ENCODE measurements at places on chromosomes 4 and X.

- DNase-seq, result peak; percentile 3
Measured at GRCh38 chr4:145044341-145044740, 53.7 kb downstream of the ANAPC10 start.

DNA sequence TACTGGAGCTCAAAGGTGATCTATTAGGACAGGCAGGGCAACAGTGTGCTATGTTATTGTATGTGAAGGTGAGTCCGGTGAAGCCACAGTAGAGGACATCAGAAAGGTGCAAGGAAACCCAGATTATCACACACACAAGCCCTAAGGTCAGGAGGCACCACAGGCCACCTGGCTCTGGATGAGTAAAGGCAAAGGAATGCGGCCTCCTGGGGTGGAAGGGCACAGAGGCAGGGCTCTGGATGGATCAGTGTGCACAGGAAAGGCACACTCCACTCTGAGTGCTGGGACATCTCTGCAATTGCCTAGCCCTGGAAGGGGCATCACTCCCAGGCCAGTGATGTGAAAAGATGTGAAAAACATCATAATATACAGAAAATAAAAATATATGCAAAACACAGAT is 683.5 kb downstream of the TRIML1 start:
- no peak for DNase-seq

DNA sequence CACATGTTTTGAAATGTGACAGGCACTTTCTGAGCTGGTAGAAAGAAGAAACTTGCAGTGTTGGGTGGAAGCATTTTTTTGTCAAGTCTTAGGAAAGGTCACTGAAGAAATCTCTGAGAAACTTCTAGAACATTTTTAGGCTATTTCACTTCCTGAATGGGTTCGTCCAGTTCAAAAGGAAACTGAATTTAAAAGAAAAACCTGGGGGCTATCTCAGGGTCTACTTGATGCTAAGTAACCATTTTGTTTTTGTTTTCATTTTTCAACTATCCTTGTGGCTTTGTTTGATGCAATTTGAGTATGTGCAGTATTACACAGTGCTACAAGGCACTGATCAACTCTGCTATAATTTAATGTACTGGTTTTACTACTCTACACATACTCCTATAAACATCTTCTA is 34.0 kb upstream of the AMOT start:
- no peak for DNase-seq

DNA sequence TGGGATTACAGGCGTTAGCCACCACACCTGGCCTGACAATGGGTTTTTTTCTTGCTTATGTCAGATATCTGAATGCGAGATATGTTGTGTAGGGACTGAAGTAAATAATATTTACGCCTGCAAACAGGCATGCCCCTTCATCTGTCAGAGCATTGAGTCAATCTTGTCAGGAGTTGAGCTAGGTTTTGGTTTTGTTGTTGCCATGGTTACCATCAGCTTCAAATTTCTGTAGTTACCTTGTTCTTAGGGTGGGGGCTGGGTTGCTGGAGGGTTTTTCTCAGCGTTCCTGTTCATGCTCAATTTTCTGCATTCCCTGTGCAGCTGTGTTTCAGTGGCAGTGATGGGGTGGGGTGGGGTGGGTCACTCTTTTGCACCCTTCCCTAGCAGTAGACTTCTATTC is 14.5 kb downstream of the MRPL1 start:
- DNase-seq, result no peak

DNA sequence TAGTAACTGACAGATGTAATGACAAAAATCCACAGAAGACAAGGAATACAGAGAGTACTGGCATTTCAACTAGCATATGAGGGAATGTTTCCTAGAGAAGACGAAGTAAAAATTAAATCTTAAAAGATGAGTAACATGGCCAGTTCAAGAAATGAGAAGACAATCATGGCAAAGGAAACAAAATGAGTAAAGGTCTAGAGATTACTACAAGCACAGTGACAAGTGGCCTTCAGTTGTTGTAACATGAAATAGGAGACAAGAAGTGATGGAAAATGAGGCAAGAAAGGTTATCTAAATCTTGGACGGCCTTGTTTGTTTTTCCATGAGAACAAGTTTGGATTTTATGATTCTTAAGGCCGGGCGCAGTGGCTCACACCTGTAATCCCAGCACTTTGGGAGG is 81.0 kb downstream of the PPA2 start:
- no peak for DNase-seq

DNA sequence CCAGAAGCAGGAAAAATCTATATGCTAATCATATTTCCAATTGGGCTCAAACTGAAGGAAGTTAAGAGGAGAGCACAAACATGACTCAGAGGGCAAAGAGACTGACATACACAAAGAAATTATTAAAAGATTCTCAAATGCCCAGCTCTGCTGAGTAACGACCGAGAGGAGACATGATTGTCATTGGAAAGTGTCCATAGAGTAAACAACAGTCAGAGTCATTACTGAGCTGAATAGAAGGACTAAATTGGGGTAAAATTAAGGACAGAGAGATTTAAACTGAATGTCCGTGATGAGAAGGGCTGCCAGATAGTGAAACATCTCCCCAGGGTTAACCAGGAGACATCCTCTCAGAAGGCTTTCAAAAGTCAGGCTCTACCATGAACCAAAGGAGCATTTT is 111.2 kb upstream of the GALNT7 start:
- no peak for DNase-seq

DNA sequence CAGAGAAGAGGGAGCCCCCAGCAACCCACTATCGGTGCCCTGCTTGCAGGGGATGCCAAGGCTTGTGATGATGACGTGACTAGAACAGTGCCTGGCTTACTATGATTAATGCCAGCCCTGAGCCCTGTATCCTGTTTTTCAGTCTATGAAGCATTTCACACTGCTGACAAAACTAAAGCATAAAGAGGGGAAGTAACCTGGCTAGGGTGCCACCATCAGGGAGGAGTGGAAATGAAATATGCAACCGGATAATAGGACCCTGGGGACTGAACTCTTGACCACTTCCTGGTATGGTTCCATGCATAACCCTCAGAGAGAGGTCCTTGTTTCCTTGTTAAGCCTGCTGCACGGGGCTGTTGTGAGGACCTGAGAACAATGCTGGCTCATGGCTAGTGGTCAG is 50.3 kb downstream of the MED28 start:
- no peak for DNase-seq

- DNase-seq, result peak; percentile 25
Measured at GRCh38 chr4:147312376-147313046, 168.4 kb upstream of the EDNRA start.

GRCh38 chrX:145563159-145563558 is 254.5 kb upstream of the SLITRK2 start:
- DNase-seq, result no peak

DNA sequence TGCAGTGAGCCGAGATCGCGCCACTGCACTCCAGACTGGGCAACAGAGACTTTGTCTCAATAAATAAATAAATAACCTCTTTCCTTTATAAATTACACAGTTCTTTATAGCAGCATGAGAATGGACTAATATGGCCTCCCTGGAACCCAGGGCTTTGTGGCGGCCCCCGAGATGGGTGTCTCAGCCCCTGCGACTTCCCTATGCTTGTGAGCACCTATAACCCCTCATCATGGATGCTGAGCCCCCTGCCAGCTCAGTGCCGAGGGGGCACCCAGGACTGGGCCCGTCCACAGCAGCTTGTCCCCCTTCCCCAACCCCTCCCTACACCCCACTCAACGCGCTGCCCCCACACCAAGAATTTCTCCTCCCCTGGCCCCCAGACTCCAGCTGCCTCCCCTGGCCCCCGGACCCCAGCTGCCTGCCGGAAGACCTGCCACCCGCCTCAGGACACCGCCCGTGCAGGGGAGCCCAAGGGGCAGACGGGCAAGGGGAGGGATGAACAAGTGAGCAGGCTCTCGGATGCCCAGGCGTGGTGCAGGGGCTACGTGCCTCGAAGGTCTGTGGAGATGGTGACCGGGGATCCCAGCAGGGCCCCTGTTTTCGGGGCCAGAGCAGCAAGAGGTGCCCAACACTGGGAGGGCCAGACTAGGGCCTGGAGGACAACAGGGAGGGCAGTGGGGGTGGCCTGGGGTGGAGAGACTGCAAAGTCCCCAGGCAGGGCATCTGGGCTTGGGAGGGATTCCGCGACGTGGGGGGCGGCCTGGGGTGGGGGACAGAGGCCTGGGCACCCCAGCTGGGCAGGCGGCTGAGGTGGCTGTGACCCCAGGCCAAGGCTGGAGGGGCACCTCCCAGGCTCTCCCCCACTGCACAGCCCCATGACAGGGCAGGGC is 74.0 kb downstream of the FAM53A start:
- no peak for DNase-seq

GRCh38 chr4:83328521-83329187 is 6.0 kb downstream of the HPSE start:
- DNase-seq, result no peak

DNA sequence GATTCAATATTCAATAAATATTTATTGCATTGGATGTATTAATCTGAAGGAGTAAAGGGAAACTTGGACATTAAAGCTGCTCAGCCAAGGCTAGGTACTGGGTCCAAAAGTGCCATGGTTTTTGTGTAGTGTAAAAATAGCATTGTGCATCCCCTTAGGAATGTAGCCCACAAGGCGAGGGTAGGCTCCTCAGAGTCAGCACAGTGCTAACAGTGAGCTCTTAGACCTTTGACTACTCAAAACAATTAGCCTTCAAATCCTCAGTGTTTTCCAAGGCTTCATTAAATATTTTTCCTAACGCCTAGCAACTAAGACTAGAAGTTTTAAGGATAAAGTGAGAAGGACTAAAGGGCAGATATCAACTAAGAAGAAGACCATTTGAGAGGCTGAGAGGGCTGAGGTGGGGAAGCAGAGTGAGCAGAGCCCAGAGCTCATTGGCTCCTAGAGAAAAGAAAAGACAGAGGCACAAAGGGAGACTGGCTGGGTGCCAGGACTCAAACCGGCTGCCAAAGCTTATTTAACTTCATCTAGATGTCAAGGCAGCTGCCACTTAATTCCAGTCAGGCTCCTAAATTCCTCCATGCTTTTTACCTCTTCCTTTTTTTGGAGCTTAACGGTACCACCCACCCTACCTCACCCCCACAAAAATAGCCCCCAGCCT is 17.0 kb downstream of the PRKG2 start:
- no peak for DNase-seq

DNA sequence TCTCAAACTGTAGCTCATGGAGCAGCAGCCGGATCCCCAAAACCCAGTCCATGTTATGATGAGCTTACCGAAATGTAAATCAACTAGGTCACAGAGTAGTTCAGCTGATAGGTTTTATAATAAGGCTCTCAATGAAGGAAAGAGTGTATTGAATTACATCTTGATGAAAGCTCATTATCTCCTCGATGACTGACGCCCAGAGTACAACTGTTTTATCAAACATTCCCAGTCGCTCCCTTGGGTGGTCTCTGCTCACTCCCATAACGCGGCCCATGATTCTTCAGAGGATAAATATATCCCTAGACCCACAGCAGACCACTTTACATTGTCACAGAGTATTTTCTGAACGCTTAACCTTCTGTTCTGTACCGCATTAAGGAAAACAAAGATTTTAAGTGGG is 452.3 kb upstream of the GALNT7 start:
- DNase-seq, result no peak

GRCh38 chr4:134426821-134427220 is 225.2 kb upstream of the PABPC4L start:
- DNase-seq, result no peak

GRCh38 chr4:54165438-54165837 is 63.7 kb upstream of the PDGFRA start:
- peak; percentile 96 for DNase-seq

GRCh38 chrX:13076176-13076961 is 31.9 kb upstream of the FAM9C start:
- no peak for DNase-seq

GRCh38 chrX:133881007-133881406 is 104.4 kb downstream of the GPC3 start:
- DNase-seq, result no peak

DNA sequence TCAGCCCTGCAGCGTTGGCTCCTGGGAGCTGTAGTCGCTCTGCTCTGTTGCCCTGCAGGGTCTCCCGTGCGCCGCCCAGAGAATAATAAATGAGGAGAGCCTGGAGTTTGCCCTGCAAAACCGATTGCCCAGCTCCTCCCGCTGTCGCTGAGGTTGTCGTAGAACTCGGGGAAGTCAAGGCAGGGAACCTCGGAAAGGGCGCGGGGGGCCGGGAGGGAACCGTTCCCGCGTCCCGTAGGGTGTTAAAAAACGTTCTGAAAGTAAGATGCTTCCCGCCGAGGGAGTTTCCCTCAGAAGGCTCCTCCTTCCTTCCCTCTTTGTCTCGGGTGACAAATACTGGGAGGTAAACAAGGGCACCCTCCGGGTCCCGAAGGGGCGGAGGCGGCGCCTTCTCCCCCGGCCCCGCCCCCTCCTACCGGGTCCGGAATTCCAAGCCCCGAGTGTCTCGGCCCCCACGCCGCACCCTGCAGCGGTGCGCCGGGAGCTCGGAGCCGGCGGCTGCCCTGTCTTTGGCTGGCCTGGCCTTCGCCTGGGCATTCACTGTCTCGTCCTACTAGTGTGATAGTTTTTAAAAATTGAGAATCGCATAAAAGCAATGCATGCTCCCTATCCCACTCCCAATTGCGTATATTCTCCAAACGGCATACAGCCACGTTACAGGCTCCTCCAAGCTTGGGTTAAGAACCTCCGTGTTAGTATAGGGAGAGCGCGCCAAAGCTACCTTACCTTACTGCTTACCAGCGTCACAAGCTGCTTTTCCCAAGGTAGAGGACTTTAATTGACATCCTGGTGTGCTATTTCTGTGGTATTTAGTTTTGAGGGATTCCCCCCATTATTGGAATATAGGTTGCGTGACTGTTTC is 964 bp upstream of the HMGB2 start:
- DNase-seq, result peak; percentile 70

GRCh38 chr4:52726826-52727580 is 24.2 kb downstream of the ERVMER34-1 start:
- DNase-seq, result no peak

DNA sequence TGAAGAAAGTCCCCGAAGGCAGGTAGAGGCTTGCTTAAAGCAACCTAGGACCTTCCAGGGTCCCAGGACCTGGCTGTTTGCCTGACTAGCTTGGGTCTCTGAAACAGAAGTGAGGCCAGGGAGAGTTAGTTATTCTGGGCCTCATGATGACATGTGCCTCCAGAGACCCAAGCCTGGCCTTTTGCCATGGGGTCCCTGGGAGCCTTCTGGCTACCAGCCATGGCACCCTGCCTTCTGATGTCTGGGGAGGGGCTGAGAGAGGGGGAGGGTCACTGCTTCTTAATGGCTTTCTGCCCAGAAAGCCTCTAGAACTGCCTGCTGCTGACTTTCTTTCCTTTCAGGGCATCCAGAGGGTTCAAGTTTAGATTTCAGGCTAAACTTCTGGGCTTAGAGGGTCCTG is 1.0 kb upstream of the STARD8 start:
- no peak for DNase-seq

DNA sequence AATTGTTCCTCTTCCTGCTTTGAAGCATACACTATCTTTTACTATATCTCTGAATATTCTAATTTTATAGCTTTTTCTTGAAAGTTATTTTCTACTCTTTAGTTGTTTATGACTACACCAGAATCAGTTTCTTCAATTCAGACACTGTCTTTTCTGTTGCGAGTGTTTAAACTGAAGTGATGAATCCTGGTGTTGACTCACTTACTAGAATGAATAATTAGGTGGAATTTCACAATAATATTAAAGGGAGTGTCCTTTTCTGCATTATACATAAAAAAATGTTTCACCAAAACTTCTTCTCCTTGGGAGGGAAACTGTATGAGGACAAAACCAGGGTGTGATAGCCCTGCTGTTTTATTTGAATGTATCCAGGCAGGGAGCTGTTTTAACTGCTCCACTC is 1383.1 kb downstream of the C4orf33 start:
- peak; percentile 1 for DNase-seq

- DNase-seq, result no peak
Measured at GRCh38 chr4:94540476-94540875, 88.7 kb downstream of the PDLIM5 start.

GRCh38 chr4:81509822-81510221 is 38.1 kb upstream of the RASGEF1B start:
- DNase-seq, result no peak

GRCh38 chrX:46461660-46462191 is 83.5 kb downstream of the ZNF674 start:
- no peak for DNase-seq

All from AG10803 (cell line).